Right renal cortex interstitium (tissue), 3 donors: ENCODE measurements at places on chromosomes 5 and 9. TPM values are rescaled to one million over a fixed set of nuclear protein-coding genes. Genes with fewer than 3 reads are reported as not detected.

- DNase-seq, result no peak
These were observed 80.1 kb downstream of the TRIM32 start for GRCh38 chr9:116767219-116767618.

DNA sequence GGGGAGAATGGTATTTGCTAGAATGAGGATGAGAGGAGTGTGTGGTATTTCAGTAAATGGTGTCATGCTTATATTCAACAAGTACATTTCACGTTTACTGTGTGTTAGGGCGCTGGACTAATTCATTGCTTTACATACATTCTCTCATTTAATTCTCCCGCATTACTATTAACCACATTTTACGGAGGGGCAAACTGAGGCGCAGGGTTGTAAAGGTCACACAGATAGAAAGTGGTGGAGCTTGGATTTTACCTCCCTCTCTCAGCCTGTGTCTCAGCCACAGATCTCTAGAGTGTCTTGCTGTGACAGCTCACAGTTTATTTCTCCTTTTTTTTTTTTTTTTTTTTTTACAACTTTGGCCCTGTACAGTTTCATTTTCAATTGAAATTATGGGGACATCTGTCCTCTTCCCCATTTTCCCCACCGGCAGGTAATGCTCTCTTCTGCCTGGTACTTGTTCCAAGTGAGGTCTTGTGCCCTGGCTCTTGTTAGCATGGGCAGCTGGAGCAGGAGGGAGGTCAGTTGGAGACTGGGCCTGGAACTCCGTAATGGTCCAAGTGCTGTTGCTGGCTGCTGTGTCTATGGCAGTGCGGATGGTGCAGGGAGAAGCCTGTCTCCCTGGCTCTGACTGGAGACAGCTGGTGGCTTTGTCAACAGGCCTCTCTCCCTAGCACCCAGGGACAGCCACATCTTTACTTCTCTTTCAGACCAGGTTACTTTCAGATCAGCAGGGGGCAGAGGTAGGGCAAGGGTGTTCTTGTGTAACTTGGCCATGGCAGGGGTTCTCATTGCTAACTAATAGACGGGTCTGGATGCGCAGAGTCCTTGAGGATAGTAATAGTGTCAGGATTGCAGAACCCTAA, 20.5 kb upstream of the NDST1 start:
- no peak for DNase-seq

DNA sequence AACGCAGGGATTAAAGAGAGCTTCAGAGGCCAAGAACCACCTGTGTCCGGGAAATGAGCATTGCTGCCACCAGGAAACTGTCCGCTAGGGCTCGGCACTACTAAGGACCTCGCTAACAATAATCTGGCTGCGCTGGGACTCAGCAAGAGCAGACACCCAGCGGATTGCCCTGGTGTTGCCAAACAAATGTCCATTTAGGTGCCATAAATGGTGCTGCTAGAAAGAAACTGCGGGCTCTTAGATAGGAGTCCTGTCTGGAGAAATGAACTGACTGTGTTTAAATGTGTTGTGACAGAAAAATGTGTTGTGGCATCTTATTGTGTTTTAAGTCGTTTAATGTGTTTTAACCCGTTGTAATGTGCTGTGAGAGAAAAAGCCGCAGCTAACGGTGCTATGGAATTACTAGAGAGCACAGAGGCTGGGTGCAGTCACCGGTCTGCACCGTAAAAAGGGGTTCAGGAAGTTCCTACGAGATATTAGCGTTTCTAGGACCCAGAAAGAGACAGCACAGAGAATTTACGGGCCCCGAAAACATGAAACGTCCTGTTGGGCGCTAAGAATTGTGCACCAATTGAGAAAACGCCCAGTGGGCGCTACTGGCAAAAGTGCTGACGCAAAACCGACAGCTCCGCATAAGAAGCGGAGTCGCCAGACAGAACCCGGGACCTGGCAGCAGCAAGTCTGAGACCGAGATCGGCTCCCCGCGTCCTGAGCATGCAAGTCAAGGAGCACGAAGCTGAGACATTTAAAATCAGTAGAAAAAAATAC, 90.6 kb downstream of the ANXA2R start:
- DNase-seq, result no peak

CD74 gene
- polyA plus RNA-seq, result 317 TPM

DNA sequence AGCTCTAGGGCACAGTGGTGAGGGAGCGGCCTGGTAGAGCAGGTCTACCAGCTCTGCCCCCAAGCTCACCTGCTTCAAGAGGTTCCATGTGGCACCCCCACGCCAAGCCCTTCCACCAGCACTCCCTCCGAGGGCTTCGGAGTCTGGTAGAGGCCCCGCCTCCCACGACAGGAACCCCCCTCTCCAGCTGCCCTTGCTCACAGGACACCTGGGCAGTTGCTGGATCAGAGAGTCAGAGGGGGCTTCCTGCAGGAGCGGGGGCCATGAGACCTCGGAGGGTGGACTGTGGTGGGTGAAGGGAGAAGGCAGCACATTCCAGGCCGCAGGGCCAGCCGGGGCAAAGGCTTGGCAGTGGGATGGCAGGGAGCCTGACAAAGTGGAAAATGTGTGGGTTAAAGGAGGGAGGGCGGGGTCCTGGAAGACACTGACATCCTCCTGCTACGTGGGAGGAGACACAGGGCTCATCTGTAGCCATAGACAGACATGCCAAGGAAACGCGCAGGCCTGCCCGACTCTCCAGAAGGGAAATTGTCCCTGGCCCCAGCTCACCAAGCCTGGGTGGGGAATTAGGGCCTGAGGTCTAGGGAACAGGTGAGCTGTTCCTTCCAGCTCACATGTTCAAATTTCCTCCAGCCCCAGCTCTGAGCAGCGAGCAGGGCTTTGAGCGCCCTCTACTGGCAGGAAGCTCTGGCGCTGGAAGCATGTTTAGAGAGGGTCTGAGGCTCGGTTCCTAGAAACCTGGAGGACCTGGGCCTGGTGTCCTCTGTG, 74.2 kb downstream of the NTNG2 start:
- DNase-seq, result peak; percentile 51

- DNase-seq, result no peak
These were observed 110.0 kb downstream of the PAX5 start for GRCh38 chr9:36924071-36924470.

PCDHA11 gene
- polyA plus RNA-seq, result 0.16 TPM

CATSPER3 gene
- polyA plus RNA-seq, result 0.82 TPM

- DNase-seq, result peak; percentile 29
These were observed 593 bp downstream of the BRD3OS start for GRCh38 chr9:134025606-134026541.

GRCh38 chr5:103408408-103408807, 149.8 kb downstream of the MACIR start:
- no peak for DNase-seq

- no peak for DNase-seq
These were observed 49.0 kb upstream of the TLE4 start for GRCh38 chr9:79522793-79523192.

DNA sequence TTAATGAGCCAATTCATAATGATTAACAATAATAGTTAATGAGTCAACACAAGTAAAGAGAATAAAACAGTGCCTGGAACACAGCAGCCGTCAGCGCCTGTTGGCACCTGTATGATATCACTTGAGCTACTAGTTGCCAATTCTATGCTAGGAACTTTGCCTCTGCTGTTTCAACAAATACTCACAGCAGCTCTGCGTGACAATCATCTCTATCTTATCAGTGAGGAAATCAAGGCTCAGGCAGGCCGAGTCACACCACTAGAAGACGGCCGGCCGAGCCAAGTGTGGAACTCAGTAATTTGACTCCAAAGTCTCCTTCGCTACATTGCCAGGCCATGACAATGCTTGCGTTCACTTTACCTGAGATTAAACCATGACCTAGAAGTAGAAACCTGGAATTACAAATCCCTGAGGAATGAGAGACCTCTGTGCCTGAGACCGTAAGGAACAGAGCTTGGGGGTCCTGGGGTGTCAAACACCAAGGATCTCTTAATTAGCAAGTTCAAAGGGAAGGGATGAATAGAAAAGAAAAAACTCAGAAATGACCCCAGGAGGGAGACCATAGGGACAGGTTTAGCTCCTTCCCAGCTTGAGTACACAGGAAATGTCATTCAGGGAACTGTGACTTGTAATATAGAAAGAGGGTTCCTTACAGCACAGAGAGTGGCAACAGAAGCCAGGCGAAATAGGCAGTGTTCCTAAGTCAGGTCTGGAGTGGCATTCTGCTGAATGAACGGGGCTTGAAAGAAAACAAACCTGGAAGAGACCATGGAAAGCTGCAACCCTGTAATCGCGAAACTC, 109.1 kb downstream of the SUSD1 start:
- DNase-seq, result no peak

ZNG1F gene
- 11.2 TPM for polyA plus RNA-seq

PCDHGA7 gene
- polyA plus RNA-seq, result 2.2 TPM

TRMO gene
- 22.6 TPM for polyA plus RNA-seq

BAAT gene
- polyA plus RNA-seq, result 0.44 TPM

GRCh38 chr5:86890375-86890774, 272.6 kb downstream of the COX7C start:
- no peak for DNase-seq

C9orf43 gene
- polyA plus RNA-seq, result 0.75 TPM

DNA sequence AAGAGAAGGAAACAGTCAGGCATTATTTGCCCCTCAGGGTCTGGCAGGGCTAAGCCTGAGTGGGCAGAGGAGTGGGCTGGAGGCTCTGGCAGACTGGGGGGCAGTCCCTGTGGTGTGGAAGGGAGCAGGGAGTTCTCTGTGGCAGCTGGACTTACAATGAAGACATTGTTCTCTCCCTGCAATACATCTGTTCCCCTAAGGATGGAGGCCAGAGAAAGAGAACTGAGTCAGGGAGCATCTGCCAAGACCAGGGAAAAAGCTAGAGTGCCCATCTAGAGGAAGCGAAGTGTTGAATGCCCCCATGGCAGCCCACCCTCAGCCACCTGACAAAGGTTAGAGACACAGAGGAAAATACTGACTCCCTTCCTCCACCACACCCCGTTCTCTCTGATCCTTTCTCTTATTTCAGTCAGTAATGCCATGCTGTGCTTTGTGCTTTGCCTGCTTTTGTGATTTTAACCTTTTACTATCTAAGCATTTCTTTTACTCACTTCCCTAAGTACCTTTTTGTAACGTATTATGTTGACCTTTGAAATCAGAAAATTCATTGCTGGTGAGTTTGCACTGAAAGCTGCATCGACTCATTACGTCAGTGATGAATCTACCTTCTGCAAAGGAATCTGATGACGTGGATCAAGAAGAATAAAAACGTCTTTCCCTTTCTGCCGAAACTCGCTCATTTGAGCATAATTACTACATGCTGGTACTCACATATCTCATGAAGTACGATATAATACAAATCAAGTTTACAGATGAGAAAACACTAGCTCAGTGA, 76.0 kb downstream of the ACTL7B start:
- DNase-seq, result no peak

- no peak for DNase-seq
These were observed 302.8 kb upstream of the RASA1 start for GRCh38 chr5:86964889-86965288.

- DNase-seq, result no peak
These were observed 2.4 kb upstream of the MACIR start for GRCh38 chr5:103256178-103256577.

BNC2 gene
- polyA plus RNA-seq, result 8.3 TPM

PIP5K1B gene
- 8.5 TPM for polyA plus RNA-seq

IFNA6 gene
- polyA plus RNA-seq, result not detected
